Activated CD4-positive, alpha-beta T cell treated with anti-CD3 and anti-CD28 coated beads for 36 hours (primary cell): ENCODE measurements at places on chromosomes 3 and 15. TPM values are rescaled to one million over a fixed set of nuclear protein-coding genes. Genes with fewer than 3 reads are reported as not detected.

ACKR4 gene
- 0.09 TPM for total RNA-seq

SLC22A13 gene
- 0.21 TPM for total RNA-seq

APBA2 gene
- 17.5 TPM for total RNA-seq

KLF15 gene
- total RNA-seq: 0.32 TPM

FBXO40 gene
- total RNA-seq: not detected

CFAP92 gene
- 0.88 TPM for total RNA-seq

GOLGA8K gene
- total RNA-seq: 0.25 TPM

SYNM gene
- total RNA-seq: 0.14 TPM

C3orf62 gene
- total RNA-seq: 3.7 TPM

NLGN1 gene
- not detected for total RNA-seq

CPNE9 gene
- total RNA-seq: 0.30 TPM

PLXND1 gene
- total RNA-seq: 4.6 TPM

NR1I2 gene
- total RNA-seq: 0.40 TPM

LYZL4 gene
- not detected for total RNA-seq

IGF2BP2 gene
- 0.55 TPM for total RNA-seq

GRCh38 chr3:71055257-71056001 lies 528.1 kb downstream of the FOXP1 start:
- no peak for DNase-seq

DNA sequence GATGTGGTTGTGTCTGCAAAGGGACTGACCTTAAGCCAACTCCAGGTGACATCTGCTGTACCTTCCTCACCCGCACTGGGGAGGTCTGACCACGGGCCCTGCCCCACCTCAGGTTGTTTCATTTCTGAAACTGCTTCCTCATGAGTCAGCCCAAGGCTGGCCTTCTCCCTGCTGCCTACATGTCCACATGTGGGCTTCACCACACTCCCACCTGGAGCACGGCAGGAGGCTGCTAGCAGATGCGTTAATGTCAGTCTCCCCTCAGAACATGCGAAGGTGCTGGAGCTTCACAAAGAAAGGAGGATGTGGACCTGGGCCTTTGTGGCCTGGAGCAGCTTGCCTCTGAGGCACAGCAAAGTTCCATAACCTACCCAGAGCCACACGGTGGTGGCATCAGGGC lies 69.4 kb upstream of the PLXNA1 start:
- no peak for DNase-seq

- no peak for DNase-seq
Observed at GRCh38 chr3:85068911-85069310, 110.1 kb downstream of the CADM2 start.

GRCh38 chr3:13087320-13087990 lies 14.2 kb upstream of the IQSEC1 start:
- DNase-seq: no peak

GRCh38 chr3:66413151-66413751 lies 87.6 kb downstream of the LRIG1 start:
- DNase-seq: peak; percentile 37

DNA sequence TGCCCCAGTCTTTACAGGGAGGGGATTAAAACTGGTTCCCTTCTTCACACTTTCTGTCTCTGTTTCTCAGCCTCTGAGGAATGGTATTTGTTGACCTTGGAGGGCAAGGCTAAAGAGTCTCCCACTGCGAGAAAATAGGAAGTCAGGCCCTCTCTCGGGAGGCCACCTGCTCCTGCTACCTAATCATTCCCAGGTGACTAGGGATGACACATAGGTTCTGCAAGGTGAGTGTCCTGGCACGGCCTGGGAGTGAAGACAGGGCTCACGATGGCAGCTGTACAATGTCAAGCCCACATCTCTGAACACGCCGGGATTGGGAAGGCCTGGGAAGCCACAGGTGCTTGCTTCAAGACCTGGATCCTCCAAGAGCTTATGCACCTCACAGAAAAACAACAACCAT lies 314.2 kb downstream of the NTRK3 start:
- no peak for DNase-seq

DNA sequence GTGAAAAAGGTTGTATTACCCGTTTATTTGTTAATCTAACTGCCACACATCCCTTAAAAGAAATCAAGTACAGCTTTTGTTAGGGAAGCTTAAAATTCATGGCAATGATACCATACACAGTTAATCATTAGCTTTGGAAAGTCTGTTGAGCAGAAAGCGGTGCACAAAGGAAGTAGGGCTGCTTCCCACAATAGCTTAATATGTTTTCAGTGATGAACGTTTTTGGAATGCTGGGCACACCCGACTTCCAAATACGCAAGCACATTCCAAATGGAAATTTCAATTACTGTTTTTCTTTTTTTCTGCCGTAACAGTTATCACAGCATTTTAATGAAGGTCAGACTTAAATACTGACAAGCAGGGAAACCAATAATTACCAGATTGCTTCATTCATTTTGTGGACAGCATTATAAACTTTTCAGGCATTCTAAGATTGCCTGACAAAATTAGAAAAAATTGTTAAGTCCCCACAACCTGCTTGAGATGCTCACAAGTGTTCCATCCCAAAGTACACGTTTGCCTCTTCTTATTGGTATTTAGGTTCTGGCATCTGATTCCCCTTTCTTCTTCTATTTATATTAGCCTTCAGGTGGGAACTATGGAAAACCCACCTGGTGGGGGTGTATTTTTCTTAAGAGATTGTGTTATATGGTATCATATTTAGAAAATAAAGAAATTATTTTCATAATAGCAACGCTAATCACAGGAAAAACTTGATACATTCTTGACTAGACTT lies 1.1 kb upstream of the ECT2 start:
- DNase-seq: no peak

DNA sequence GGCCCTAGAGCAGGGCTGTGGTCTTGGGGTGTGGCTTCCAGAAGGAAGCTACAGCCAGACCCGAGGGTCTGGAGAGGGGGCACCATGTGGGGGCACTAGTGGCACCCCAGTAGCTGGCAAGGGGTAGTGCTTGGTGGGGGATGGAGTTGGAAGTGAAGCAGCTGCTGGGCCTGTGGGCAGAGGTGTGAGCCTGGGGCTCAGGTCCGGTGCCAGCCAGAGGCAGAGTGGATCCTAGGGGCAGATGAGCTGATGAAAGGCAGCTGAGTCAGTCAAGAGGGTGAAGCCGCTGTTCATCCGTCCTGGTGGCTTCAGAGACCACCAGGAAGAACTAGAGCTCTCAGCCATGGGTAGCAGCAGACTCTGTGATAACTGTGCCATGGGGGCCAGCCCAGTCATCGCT lies 172.6 kb downstream of the TBC1D2B start:
- no peak for DNase-seq

- DNase-seq: peak; percentile 79
Observed at GRCh38 chr15:58453931-58454793, 22.4 kb downstream of the LIPC start.

DNA sequence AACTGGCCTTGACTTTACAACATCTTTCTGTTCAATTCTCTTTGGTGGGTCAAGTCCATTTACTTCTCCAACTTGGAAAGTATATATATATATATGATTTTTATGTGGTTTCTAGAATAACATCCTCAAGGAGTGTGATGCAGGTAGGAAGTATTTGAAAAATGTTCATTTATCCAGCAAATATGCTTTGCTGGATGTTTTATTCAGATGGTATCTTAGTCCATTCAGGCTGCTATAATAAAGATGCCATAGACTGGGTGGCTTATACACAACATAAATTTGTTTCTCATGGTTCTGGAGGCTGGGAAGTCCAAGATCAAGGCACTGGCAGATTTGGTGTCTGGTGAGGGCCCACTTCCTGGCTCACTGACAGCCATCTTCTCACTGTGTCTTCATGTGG lies 168.7 kb upstream of the RASGRP1 start:
- no peak for DNase-seq

DNA sequence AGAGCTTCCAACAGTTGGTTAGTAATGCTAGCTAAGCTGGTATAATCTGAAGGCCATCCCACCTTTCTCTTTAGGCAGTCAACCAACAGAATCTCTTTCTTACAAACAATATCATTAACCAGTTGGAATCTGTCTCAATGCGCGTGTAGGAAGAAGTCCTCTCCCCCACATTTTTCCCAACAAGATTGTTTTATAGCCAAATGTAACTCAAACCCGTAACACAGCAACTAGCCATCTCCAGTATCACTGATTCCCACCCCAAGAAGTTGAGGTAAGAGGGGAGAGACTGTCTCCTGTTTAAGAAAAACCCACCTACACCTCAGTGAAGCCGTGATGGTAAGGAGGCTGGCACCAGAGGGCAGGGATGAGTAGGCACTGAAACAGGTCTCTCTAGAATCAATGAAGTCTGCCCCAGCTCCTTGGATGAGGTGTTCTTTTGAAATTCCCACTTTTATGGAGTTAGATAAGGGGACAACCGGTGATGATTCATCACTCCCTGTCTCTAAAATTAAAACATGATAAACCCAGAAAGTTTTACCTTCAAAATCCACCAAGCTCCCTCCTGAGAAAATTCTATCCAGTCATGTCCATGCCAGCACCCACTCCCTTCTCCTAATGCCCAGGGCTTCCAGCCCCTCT lies 30.9 kb downstream of the CDC25A start:
- DNase-seq: no peak

- DNase-seq: no peak
Observed at GRCh38 chr3:64056606-64057180, 33.4 kb upstream of the PSMD6 start.

- no peak for DNase-seq
Observed at GRCh38 chr15:40510201-40510600, 39.4 kb downstream of the CHST14 start.

DNA sequence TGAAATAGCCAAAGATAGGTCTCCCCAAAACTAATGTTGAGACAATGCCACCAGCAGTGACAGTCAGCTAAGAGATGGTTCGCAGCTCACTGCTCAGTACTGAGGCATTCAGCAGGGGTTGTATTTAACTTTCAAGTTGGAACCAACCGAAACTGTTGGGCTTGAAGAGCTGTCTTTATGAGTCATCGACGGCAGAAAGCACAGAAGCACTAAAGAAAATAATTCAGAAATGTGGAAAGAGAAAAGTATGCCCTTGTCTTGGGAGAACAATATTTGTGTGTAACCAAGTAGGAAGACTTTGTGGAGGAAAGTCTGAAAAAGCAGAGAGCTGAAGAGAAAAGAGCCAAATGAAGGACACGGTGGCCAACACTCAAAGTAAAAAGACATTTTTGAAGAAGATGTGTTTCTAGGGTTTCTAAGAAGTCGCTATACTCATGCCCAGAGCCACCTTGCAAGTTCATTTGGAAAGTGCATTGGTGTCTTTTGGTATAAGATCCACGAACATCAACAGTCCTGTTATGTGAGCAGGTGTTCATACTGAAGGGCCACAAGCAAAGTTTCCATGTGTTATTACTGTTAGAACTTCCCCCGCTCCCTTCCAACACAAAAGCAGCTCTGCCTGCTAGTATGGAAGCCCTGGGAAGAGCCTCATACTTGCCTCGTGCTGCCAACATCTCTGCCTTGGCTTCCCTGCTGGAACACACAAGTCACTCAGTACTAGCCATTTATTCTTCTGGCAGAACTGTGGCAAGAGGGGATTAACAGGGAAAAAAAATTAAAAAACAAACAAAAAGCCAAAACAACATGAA lies 4.1 kb upstream of the RARB start:
- DNase-seq: no peak

DNA sequence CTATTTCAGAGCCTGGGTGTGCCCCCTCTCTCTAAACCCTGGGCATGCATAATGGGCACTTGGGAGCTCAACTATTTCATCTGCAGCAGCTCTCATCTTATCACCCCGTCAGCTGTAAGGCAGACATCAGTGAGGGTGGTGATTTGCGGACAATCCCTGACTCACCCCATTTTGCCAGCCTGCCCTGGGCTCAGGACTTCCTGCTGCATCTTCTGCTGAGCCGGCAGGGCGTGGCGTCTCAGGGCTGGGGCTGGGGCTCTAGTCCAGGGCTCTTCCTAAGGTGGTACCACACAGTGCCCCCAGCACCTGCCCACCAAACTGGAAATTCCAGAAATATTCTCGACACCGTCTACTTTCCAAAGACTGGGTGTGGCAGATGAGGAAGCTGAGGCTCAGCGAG lies 925 bp upstream of the PSTPIP1 start:
- peak; percentile 86 for DNase-seq

- DNase-seq: no peak
Observed at GRCh38 chr3:143351895-143352608, 232.5 kb downstream of the CHST2 start.

DNA sequence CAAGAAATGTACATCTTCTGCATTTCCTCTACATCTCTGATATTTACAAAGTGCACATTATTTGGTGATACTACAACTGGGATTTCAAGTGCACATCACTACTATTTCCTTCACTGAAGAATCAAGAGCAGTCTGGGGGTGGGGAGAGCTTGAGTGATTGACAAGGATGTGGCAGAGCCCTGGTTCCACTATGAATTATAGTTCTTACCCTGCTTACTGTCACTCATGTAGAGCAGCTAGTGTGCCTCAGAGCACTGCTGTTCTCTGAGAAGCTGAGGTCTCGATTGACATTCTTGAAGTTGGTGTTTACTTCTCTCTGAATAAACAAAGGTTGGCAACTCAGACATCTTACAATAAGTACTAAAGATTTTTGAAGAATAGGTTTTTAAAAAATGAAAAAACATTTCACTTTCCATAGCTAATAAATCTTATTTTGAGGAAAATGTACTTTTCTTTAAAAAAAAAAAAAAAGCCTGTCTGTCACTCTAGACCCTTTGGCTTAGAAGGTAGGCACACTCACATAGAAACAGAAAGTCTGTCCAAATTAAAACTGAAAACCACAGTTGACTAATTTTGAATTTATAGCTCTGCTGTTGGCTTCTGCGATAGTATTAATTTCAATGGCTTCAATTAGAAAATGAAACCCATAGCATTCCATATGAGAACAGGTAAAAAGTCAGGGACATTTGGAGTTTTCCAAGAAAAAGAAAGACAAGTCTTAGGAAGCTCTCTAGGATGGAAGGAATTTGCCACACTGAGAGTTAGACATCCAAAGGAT lies 5.6 kb downstream of the GREM1 start:
- peak; percentile 38 for DNase-seq

DNA sequence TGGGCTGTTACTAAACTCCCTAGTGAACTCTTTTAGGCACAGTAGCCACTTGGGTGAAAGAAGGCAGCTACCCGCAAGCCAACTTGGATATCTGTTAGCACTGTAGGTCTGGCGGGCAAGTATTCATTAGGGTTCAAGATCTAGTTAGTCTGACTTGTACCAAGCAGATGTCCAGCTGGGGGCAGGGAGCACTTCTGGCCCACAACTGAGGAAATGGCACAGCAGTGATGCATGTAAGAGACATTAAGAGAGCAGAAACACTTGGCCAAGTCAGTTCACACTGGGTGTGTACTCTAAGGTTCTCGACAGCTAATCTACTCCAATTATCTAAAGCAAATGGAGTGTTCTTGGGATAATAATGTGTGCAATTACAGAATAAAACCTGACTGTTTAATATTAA lies 131.7 kb downstream of the CTNNB1 start:
- no peak for DNase-seq

GRCh38 chr3:160163229-160163878 lies 61.9 kb upstream of the C3orf80 start:
- DNase-seq: no peak
